Right renal cortex interstitium (tissue), 3 donors: ENCODE measurements at places on chromosomes 4 and X. TPM values are rescaled to one million over a fixed set of nuclear protein-coding genes. Genes with fewer than 3 reads are reported as not detected.

The BCORL1 gene
- polyA plus RNA-seq: 17.5 TPM

The OTUD5 gene
- 66.9 TPM for polyA plus RNA-seq

The MAGEB10 gene
- polyA plus RNA-seq: not detected

The MAGEA2B gene
- polyA plus RNA-seq: not detected

The IL15 gene
- polyA plus RNA-seq: 1.7 TPM

The MORC4 gene
- polyA plus RNA-seq: 21.1 TPM

DNA sequence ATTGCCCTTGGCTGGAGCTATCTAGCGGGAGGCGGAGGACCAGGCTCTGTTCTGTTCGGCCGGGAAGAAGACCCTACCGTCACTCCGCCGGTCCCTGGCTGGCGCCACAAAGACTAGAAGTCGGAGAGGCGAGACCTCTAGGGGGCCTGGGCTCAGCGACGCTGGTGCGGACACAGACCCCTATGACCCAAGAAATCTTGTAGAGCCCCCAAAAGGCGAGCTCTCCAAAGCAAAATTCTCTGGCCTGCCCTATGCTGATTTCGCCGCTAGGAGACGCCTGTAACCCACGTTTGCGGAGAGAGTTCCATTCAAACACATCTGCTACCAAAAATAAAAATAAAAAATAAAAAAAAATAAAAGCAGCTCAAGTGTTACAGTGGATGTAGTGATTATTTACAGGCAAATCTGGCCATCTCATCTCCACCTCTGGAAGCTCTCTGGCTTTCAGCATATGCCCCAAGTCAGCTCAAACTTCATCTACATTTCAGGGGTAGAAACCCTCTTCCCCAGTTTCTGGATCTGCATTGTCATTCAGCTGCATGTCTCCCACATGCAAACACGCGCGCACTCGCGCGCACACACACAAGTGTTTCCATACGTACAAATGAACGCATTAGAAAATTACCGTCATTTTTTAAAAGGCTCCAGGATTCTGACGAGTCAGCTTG lies 2.4 kb upstream of the PCDH10 start:
- peak; percentile 56 for DNase-seq

- DNase-seq: no peak
These were observed 49.7 kb upstream of the NAP1L5 start for GRCh38 chr4:88747351-88747750.

DNA sequence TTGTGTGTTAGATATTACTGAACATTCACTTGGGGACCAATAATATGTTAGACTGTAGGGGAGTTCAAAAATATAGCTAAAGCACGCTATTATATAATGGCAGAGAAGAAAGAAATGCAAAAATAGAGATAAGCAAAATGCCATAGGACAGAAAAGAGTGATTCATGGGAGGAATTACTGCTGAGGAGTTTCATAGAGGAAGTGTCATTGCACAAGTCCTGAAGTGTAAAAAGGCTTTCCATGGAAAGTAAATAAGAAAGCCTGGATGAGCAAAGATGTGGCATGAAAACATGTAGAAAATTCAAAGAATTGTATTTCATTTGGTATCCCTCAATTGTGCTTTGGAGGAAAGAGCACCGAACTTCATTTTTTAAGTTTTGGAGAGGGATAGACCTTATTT lies 14.5 kb downstream of the HMGB2 start:
- no peak for DNase-seq

DNA sequence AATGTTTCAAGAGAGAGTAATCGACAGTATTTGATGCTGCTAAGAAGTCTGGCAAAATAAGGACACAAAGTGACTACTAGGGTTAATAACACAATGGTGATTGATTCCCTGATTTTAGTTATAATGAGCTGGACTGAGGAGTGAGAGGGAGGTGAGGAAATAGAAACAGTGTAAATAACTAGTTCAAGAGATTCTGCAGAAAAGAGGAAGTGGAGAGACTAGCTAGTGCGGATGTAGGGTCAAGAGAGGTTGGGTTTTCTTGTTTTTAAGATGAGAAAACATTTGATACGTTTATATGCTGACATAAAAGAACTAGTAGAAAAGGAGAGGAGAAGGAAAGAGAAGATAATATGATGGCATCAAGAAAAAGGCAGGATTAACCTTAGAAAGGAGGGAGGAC lies 12.2 kb upstream of the TRPC5 start:
- DNase-seq: no peak

- DNase-seq: no peak
These were observed 27.0 kb upstream of the LNX1 start for GRCh38 chr4:53618321-53618720.

DNA sequence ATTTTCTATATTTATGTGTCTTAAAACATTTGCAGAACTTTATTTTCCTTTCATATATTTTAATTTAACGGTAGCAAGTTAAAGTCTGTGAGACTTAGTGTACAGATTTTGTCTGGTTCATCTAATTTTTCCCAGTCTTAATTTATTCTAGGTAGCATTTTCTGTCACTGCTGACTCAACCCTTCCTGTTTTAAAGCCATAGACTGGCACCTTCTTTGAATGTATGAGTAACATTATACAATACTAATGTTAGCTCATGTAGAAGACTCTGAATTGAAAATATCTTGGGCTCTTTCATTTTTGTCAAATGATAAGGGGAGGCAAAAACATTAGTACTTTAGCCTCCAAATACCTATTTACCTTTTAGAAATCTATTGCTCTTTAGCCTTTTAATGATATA lies 43.6 kb downstream of the BLTP1 start:
- no peak for DNase-seq

DNA sequence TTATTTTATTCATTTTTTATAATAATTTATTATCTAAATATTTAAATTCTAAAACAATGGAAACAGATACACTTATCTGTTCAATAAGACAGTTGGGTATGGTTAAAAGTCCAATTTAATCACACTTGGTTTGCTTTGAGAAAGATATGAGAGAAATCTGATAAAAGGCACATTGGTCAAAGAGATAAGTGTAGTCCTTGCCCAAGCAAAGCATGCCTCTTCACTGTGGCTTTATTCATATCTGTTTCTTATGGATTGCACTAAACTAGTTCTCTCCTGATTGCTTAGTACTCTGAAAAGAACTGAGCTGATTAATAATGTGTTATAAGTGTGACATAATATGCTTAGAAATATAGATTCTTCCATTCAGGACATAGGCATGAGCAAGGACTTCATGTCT lies 39.8 kb downstream of the CXCL1 start:
- no peak for DNase-seq

- no peak for DNase-seq
These were observed 474.1 kb downstream of the PDGFC start for GRCh38 chr4:156497486-156497885.

DNA sequence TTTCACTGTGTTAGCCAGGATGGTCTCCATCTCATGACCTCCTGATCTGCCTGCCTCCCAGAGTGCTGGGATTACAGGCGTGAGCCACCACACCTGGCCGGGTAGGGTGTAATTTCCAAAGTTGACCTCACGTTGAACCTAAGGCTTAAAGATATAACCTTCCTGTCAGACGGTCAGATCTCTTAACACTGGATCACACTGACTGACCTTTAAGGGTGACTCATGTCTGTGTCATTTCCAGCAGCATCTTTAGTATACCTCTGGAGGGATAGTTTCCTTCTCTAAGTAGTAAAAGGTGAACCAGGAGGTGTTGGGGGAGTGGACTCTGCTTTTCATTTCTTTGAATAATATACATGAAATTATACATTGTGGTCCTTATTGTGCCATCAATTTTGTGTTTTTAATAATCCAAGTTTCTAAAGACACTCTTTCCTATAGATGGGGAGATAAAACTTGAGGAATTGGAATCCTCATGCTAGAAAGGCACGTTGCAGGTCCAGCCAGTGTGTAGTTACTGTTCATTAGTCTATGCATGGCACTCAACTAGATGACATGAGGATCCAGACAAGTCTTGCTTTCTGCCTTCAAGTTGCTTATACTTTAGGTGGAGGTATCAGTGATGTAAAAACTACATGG lies 45.7 kb downstream of the ARHGAP10 start:
- no peak for DNase-seq

DNA sequence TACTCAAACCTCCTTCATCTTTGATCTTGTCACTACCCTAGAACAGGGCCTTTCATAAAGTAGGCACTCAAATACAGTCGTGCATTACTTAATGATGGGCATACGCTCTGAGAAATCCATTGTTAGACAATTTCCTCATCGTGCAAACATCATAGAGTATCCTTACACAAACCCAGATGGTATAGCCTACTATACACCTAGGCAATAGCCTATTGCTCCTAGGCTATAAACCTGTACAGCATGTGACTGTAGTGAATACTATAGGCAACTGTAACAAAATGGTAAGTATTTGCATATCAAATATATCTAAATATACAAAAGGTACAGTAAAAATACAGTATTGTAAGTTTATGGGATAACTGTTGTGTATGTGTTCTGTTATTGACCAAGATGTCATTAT lies 31.9 kb downstream of the CLDN2 start:
- no peak for DNase-seq

- DNase-seq: no peak
These were observed 8.4 kb downstream of the UBE2K start for GRCh38 chr4:39706334-39706733.

GRCh38 chrX:136954930-136955329 lies 74.4 kb upstream of the RBMX start:
- DNase-seq: no peak

DNA sequence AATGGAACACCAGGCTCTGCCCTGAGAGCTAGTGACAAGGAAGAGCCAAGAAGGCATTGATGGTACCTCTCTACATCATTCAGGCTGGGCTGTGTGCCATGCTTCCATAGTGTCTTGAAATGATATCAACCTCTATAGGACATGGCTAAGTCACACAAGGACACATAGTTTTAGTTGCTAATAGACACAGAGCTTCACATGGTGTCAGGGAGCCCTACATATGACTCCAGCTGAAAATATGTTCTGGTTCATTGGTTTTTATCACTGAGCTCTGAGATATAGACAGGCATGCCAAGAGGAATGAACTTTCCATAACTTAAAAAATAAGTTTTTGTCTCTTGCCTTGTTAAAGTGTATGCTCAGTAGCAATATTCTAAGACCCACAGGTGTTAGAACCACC lies 72.1 kb upstream of the PRKG2 start:
- no peak for DNase-seq

GRCh38 chrX:46803140-46803539 lies 33.7 kb upstream of the RP2 start:
- no peak for DNase-seq
